ENCODE measurements at places on chromosomes 12 and 14. TPM values are rescaled to one million over a fixed set of nuclear protein-coding genes. Genes with fewer than 3 reads are reported as not detected.

DNA sequence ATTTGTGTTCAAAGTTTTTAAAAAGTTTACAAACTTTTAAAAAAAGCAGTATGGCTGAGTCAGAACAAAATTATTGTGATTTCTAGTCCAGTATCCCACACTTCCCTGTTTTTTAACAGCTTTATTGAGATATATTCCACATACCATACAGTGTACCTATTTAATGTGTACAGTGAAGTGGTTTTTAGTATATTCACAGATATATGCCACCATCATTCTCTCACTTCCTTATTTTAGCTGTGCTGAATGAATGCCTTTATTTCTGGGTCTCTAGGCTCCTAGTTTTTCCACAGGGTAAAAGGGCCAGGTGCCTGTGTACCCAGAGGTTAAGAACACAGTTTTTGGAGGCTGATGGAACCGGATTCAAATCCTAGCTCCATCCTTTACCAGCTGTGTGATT is 58.9 kb upstream of the SRSF5 start:
- no peak for DNase-seq

ESRRB gene
- not detected for total RNA-seq

- no peak for DNase-seq
These were observed 181.5 kb upstream of the ATP2B1 start for GRCh38 chr12:89890161-89890560.

CCDC60 gene
- total RNA-seq: not detected

DNA sequence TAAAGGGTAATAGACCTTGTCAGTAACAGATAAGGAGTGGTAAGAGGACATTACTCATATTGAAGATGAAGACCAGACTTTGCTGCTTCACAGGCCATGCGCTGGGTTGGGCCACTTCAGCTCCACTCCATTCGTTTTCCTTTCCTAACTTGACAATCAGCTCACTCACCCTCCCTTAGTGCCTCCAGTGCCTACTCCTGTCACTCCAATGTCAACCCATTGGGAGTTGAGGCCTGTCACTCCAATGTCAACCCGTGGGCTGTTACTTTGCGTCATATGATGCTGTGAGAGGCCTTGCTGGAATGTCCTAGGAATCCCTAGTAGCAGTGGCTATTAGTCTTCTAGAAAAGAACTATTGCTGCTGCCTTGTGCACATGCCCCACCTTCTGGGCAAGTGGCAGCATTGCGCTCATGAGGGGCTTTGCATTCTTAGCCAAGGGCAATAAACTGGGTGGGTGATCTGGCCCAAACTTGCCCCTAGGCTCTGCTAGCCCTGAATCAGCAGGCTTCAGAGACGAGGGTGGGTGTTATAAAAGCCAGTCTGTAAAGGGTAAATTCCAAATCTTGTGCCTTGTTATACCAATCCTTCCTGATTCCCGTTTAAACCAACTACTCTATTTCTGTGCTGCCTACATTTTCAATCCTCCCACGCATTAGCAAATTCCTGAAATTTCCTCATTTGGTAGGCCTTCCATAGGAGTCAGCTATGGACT is 36.1 kb downstream of the BAZ2A start:
- DNase-seq: peak; percentile 32

- no peak for DNase-seq
These were observed 54.4 kb upstream of the ETV6 start for GRCh38 chr12:11595080-11595479.

LTB4R2 gene
- 1.0 TPM for total RNA-seq

DNA sequence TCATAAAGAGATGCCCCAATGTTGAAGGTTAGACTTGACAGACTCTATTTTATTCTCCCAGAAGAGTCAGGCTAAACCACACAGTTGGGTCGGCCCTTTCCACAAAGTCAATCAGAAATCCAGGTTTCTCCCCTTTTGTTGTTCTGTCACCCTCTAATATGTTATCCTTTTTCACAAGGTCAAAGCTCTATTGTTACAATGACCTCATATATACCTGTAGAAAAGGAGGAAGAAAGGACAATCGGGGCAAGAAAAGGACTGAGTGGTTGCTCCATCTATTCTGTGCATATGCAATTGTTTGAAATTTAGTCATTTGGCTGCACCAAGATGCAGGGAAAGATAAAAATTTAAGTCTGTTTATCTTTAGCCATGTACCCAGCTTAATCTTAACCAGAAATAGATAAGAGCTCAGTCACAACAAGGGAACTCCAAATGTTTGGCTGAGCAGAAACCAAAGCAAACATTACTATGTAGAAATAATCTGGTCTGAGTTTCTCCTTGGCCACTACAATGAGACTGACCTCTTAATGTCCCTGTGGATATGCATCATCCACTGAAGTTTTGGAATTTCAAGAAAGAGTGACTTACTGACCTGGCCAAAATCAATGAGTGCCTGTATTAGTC is 503.7 kb downstream of the GALC start:
- no peak for DNase-seq

PTPRR gene
- 9.7 TPM for total RNA-seq

GRCh38 chr14:21680072-21680471 is 6.5 kb upstream of the OR4E1 start:
- no peak for DNase-seq

HSPB8 gene
- total RNA-seq: 36.6 TPM

- DNase-seq: no peak
These were observed 21.4 kb downstream of the TEAD4 start for GRCh38 chr12:2980630-2981029.

DLST gene
- 60.7 TPM for total RNA-seq

DNA sequence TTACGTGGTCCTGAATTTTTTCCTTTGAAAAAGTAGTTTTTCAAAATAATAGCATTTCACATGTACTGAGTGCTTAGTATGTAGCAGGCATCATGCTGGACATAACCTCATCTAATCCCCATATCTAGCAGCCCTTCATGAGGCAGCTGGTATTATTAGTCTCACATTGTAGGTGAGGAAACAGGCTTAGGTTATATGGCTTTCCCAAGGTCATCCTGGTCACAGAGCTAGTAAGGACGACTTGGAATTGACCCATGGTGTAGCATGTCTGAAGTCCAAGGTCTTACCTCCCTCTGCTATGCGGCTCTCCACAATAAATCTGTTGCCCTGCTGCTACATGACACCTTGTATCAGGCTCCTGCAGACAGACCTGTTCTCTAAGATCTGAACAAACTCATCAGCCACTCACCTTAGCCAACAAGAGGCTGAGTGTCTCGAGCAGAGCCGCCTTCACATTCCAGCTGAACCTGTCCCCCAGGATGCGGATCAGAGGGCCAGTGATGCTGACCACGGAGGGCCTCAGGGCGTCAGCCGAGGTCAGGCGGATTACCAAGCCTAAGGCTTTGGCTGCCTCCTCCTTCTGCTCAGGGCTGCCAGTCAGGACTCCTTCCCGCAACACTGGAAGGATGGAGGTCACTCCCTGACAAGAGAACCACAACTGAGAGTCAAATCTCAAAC is 19.7 kb upstream of the RAB35 start:
- no peak for DNase-seq

GRCh38 chr12:113112043-113112899 is 23.3 kb downstream of the RASAL1 start:
- DNase-seq: no peak

- peak; percentile 69 for DNase-seq
These were observed 23.3 kb upstream of the EMP1 start for GRCh38 chr12:13173012-13173932.

- no peak for DNase-seq
These were observed 47.2 kb downstream of the RFX4 start for GRCh38 chr12:106629797-106630659.

DNA sequence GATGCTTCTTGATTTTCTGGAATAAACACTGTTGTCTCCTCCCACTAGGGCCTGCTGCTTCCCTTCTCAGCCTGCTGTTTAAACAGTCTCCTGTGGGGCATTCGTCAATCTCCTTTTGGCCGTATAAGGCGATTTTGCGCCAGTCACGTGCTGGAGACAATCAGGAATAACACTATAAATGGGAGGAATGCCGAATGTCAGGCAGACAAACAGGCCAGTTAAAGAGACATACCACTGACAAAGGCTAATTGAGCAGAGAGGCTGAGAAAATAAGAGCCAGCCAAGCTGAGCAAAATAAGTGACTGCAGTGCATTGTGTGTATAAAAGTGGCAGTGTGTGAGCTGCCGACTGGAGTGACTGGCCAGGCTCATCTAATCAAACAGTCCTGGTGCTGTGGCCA is 23.3 kb downstream of the DMAC2L start:
- DNase-seq: peak; percentile 82

GRCh38 chr12:81956468-81956860 is 197.3 kb upstream of the PPFIA2 start:
- DNase-seq: no peak

YAF2 gene
- 18.2 TPM for total RNA-seq

SMCO3 gene
- not detected for total RNA-seq

DNA sequence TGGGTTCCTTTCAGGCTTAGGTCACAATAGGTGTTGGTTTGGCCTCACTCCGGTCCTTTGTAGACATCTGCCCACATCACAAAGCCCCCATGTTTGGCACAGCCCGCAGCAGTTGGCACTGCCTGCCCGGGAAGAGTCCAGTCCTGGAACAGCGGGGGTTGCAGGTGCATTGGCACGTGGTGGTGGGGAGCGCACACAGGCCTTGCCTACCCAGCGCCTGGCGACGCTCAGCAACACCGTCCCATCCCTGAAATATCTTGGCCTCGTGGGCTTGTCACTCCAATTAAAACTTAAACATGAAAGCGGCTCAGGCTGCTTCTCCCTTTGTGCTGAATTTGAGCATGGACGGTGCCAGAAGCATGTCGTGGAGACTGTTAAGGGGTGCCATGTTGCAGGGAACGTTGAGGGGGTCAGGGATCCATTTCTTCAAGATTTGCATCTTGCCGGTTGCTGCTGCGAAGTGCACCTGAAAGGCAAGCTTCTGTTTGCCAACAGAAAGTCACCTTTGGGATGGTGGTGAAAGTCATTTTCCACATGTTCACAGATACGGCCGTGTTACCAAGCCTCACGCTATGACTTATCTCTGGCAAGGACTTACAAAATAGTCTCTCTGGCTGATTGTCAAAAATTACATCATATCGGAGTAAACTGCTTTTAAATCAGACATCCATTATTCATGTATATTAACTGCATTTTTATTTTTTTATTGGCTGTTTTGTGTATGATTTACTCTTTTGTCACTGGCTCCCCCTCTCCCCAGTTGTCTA is 91.5 kb downstream of the FBXW8 start:
- DNase-seq: no peak

DNA sequence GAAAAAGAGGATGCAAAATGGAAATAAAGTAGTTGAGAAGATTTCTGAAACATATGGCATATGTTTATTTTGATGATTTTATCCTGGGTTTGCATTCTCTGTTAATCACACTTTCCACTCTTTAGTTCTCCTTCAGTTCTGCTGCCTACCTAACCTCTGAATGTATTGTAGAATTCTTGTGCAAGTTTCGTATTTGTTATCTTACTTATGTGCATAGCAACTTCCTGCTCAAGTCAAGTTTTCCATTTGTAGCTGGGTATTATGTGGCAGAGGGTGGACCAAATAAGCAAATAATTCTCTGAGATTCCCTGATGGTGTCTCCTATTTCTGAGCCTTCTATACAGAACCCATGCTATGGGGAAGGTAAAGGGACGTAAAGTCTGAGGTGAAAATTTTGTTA is 381.6 kb downstream of the FOXG1 start:
- no peak for DNase-seq

DNA sequence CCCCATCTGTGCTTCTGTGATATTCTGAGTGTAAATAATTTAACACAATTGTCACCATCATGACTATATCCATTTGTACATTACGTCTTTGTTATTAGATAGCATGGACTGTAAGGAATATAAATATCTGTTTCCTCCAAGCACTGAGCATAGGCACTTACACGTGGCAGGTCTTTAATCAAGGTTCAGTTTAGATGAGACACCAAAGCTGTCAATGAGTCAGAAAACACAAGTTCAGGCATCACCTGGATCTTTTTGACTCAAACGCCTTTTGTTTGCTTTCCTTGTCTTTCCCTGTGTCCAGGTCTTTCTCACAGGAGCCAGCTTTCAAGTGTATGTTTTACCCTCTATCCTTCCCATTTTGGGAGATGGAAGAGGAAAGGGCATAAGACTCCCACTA is 163.2 kb upstream of the CCDC198 start:
- no peak for DNase-seq

- no peak for DNase-seq
These were observed 4.9 kb downstream of the B4GALNT3 start for GRCh38 chr12:464484-465267.

LRRC43 gene
- total RNA-seq: not detected

RPS6KL1 gene
- total RNA-seq: 3.0 TPM

PRKAG1 gene
- total RNA-seq: 46.6 TPM

- DNase-seq: peak; percentile 85
These were observed 10.7 kb downstream of the TBX3 start for GRCh38 chr12:114673169-114673833.

- DNase-seq: no peak
These were observed 28.3 kb downstream of the TMPO start for GRCh38 chr12:98543701-98544100.

DNA sequence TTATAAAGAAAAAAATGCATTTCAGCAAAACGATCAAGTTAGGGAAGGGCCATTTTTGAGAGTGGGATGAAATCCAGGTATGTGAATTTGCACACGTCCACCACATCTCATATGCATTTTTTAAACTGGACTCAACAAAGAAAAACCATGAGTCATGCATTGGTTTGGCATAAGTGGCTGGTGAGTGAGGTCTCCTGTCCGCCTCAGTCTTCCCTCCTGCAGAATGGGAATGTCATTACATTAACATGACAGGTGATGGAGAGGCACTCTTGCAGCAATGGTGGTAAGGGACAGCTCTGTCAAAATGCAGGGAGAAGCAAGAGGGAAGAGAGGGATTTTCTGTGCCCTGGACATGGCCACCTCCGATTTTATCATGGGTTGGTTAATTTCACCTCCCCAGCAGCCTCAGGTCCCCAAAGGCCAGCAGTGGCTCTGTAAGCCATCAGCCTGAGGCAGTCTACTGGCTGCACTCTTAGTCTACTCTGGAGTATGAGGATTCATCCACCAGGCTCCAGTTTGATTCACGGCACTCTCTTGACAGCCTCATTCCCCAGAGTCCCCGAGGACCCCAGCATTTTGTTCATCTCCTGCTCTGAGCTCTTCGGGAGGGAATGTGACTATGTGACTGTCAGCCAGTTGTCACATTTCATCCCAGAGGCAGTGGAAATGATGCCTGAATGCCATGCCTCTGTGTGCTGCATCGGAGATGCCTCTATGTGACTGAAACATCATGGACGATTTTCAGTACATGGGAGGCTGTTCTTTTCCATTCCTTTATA is 17.1 kb upstream of the PWP1 start:
- DNase-seq: no peak

- peak; percentile 12 for DNase-seq
These were observed 148.8 kb downstream of the ZFP36L1 start for GRCh38 chr14:68644101-68644500.

DNA sequence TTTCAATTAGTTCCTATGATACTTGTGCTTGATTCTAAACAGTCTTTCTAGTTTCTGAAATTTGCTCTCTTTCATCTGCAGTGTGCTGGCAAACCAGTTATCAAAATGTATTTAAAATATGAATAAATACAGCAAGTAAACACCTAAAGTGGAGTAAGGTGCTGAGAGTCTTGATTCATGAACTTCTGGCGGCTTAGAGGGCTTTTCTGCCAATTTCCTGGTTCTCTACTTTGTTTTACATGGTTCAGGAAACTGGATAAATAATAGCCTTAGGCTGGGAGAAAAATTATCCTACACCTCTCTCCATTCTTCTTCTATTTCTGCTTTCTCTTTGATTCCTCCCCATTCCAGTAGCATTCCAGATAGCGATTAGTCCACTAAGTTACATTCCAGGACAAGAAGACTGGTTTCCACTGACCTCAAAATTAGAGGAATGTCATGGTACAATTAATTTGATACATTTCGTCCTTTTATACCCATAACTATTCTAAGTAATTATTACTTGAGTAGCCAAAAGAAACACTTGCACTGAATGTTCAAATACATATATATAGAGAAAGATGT is 14.9 kb downstream of the ATP2B1 start:
- no peak for DNase-seq

All from uterus (tissue), 4 donors.